ENCODE measurements at places on chromosomes 16 and 17.

DNA sequence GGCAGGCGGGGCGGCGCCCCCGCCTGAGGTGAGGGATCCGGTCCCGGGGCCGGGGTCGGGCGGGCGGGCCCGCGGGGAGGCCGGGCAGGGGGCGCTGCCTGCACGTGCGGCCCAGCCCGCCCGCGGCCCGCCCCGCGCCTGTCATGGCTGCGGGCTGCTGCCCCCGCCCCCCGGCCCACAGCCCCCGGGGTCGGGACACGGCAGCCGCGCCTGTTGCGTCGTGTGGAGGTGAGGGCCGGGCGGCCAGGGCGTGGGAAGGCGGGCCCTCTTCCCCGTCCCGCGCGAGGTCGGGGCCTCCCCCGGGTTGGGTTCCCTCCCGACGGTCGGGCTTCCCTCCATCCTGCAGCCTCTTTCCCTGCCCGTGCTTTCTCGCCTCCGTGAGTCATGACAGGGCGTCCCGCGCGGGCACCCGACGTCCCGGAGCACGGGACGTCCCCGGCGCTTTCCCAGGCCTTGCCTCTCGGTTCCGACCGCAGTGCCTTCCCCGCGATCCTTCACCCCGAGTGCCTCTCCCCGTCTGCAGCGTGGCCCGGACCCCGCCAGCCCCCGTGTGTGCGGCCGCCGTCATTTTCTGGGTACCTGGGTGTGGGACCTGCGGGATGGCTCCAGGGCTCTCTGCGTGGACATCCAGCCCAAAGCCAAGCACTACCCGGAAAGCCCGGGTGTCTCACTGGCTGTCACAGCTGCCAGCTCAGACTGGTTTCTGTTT lies 76.7 kb downstream of the CHD9 start:
- DNase-seq: no peak

DNA sequence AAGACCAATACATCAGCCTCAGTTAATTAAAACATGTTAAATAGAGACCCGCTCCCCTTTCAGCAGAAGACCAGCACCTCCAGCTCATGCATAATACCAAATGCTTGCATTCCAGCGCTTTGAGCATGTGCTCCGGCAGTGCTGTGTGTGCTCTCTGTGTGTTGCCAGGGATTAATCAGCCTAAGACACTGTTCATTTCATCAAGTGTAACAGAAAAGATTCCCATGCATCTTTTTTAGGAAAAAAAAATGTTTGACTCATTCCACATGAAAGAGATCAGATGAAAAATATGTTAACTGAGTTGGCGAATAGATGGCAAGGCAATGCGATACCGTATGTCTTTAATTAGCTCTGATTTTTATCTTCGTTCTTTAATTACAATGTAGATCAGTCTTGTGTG lies 187.6 kb downstream of the RPTOR start:
- DNase-seq: peak; percentile 53

DNA sequence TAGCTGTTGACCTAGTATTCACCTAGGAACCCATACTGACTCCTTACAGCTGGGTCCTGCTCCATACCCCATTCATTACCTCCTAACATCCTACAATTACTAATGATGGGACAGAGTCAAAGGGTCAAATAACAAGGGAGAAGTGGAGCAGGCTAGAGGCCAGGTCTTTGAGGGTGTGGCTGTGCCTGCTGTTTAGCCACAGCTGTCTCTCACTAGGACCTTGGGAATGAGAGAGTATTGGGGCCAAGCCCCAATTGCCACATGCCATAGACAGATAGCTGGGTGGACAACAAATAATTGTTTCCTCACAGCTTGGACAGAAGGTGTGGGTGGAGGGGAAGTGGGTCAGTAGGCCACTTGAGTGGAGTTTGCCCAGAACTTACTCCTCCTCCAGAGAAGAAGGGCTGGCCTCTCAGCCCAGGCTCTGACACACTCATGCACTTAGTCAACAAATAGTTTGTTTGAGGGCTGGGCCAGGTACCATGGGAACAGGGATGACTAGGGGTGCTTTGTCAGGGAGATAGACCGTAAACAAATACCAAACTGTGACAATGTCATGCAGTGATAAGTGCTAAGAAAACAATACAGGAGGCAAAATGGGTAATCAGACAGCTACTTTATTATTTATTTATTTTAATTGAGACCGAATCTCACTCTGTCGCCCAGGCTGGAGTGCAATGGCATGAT lies 10.2 kb upstream of the CENPT start:
- peak; percentile 79 for DNase-seq

DNA sequence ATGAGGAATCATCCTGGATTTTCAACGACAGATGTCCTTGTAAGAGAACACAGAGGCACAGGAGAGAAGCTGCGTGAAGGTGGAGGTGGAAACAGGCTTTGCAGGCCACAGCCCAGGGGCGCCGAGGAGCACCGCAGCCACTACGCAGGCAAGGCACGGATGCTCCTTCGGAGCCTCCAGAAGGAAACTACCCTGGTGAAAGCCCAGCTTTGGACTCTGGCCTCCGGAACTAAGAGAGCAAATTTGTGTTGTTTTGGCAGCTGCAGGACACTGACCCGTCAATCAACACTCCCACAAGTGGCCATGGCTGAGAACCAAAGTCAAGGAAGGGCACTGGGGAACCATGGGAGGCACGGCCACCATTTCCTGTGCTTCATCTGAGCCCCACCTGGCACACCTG lies 3.4 kb downstream of the ARL16 start:
- DNase-seq: no peak

- no peak for DNase-seq
These were observed 65.0 kb downstream of the PARN start for GRCh38 chr16:14564861-14565687.

- no peak for DNase-seq
These were observed 37.7 kb upstream of the MYH10 start for GRCh38 chr17:8668176-8668740.

GRCh38 chr16:49967012-49967559 lies 57.9 kb upstream of the CNEP1R1 start:
- DNase-seq: no peak

GRCh38 chr16:48013491-48013901 lies 142.3 kb downstream of the ABCC12 start:
- no peak for DNase-seq

DNA sequence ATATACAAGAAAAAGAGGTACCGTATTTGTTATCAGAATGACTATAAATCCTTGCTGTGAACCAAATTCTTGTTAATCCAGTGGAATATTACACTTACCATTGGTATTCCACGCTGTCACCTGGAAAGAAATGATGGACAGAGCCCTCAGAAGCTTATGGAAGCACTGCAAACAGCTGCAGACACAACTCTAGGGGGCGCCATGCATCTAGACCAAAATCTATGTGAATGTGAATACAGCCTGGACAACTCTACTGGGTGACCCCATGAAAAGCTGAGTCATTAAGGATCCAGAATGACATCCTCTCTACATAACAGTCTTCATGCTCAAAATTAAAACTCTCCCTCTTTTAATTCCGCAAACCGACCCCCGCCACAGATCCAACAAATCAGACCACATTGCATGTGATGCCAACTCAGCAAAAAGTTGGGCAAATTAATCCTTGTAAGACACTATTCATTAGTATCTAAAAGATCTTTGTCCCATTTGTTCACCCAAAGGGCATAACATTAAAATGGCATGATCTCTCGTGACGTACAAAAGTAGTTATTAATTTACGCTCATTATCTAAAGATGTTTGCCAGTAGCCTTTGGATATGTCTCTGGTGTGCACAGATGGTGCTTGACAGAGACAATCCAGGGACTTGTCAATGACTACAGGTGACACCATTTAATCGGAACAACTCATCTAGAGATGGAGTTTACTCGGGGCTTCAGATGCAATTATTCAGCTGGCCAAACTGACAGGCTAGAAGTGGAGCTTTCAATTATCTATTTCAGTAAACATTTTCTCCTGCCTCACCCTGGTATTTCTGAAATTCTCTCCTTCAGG lies 552.7 kb upstream of the PSMD7 start:
- DNase-seq: no peak

GRCh38 chr16:68324780-68325357 lies 14.1 kb downstream of the PRMT7 start:
- no peak for DNase-seq

DNA sequence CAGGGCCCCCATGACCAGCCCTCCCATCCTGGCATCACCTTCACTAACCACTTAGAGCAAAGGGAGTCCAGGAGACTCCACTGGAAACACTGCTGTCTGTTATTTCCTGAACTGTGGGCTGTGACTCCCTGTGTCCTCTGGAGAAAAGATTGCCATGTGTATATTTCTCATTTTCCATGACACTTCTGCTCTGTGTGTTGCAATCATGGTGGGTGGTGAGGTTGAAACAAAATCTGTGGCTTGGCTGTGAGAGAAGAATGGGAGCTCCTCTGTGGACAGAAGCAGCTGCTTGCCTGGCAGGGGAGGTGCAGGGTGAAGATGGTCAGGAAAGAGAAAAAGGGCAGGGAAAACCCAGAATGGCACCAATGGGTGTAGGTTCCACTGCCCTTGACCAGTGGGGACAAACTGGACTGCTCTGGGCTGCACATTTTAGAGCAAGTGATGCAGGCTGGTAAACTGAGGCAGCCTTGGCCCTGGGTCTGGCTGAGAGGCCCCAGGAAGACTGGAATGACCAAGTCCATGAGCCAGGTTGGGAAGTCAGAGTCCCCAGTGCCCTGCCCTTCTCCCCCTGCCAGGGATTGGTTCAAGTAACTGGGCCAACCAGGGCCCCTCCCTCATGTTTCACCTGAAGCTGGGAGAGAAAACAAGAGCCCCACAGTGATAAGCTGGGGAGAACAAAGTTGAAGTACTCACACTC lies 314.3 kb downstream of the C16orf95 start:
- DNase-seq: no peak

GRCh38 chr16:25110387-25110947 lies 1.1 kb upstream of the LCMT1 start:
- no peak for DNase-seq

DNA sequence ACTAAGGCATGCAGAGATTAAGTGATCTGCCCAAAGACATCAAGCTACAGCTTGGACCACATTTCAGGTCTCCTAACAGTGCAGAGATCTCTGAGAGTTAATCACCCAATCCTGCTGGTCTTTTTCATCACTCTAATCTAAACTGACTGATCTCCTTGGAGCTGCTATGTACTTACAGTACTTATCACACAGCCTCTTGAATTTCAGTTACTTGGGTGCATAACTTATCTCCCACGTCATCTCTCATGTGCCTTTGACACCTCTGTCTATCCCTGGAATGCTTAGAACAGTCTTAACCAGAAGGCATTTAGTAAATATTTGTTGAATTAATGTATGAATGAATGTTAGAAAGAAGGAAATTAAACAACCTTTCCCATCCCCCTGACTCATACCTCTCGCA lies 139.0 kb downstream of the SNX11 start:
- DNase-seq: no peak

- DNase-seq: no peak
These were observed 25.1 kb upstream of the ADGRG1 start for GRCh38 chr16:57603115-57604024.

DNA sequence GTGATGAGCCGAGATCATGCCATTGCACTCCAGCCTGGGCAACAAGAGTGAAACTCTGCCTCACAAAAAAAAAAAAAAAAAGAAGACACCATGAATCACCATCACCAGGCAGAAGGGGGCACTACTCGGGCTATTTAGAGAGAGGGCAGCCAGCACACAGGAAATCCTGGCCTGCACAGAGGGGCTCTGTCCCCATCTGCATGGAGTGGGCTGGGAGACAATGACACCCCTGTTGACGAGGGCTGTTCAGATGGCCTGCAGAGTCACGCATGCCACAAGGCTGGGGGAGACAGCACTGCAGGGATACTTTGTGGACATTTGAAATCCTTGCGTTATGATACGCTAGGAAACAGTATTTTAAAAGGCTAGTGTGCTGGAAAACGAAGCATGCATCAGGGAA lies 48.3 kb downstream of the CUEDC1 start:
- no peak for DNase-seq

DNA sequence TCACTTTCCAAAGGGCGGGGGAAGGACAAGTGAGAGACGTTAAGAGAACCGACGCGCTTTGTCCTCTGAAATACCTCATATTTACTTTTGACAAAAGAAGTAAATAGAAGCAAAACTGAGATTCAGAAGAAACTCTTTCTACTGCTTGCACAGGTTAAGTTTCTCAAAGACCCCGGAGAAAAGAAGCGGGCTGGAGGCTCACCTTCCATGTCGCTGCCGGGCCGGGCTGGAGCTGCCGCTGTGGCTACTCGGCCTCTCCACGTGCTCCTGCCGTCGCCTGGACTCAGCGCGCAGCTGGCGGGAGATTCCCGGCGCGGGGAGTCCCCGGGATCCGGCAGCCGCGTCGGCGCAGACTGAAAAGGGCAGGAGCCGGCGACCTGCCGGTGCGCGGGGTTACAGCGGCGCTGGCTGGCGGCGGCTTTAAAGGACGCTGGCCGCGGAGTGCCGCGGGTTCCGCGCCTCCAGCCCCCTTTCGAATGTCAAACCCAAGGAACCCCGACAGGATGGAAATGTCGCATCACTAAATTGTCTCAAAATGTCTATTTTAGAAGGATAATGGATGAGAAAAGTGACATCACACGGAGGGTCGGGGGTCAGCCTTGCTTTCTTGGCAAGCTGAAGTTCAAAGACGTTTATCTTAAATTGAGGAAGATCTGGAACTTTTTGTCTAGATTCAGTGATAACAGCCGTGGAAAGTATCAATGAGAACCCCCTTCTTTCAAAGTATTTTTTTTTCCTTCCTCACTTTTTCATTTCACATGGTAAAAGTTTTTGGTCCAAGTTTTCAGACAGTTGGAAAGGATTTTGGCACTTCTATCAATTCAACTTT lies at the start of gene IKZF3:
IKZF3 (minus strand) TSS at position 395 of the 829 bp plus-strand sequence; CDS start at position 209, 186 bp downstream.
- no peak for DNase-seq

GRCh38 chr17:1852327-1852726 lies 22.5 kb downstream of the RPA1 start:
- DNase-seq: no peak

- no peak for DNase-seq
These were observed 8.0 kb downstream of the SGF29 start for GRCh38 chr16:28561557-28562187.

Measured in non-pigmented ciliary epithelial cell (primary cell).